ENCODE measurements at places on chromosomes 11 and 22.
A peak's percentile ranks its signal among the peaks of the same experiment; 100 is the strongest.

- DNase-seq = no peak
Observed at GRCh38 chr11:12152321-12152720, 41.9 kb downstream of the MICAL2 start.

DNA sequence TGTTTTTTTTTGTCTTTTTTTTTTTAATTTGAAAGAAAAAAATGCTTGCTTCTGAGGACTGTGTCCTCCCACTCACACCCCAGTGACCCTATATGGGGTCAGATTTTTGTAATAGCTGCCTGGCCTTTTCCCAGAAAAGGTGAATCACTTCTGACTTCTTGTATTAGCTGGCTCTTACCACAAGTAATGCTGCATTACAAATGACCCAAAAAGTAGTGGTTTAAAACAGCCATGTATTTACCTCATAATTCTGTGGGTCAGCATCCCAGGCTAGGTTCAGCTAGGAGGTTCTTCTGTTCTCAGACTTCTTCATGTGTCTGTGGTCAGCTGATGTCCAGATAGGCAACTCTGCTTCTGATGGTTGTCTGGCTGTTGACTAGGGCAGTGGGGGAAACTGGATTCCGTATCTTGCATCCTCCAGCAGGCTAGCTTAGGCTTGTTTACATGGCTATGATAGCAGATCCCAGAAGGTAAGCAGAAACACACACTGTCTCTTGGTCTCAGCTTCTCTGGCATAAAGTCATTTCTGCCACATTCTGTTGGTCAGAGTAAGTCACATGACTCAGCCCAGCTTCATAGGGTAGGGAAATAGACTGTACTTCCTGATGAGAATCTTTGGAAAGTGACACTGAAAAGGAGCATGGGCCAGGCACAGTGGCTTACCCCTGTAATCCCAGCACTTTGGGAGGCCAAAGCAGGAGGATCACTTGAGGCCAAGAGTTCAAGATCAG, 19.5 kb downstream of the LHFPL7 start:
- DNase-seq = no peak

DNA sequence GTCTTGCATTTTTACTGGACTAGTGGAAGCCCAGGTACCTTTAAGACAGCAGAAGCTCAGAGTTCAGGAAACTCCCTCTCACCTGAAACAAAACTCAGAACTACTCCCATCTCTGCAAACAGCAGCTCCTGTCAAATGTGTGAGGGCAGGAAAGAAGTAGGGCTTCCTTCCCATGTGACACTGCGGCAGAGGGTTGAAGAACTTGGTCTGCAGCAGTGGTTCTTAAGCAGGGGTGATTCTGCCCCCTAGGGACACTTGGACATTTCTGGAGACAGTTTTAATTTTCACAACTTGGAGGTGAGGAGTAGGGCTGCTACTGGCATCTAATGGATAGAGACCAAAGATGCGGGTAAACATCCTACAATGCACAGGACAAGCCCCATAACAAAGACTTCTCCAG, 63.4 kb downstream of the RCN1 start:
- DNase-seq = peak; percentile 43

DNA sequence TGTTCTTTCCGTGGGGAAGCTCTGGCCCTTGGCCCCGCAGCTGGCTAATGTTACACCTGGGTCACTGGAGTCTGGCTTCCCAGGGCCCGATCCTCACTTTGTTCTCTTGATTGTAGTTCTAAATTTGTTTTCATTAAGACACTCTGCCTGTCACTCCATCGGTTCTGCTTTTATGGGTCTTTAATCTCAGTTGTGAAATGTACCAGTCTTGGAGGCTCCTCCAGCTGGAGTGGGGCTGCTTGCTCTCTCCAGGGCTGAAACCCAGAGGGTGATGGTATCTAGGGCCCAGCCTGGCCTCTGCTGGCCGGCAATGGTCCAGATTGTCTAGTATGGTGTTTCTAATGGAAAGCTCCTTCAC, 352.9 kb downstream of the TENM4 start:
- DNase-seq = no peak

GRCh38 chr22:44582016-44582415, 84.0 kb upstream of the RTL6 start:
- DNase-seq = no peak

DNA sequence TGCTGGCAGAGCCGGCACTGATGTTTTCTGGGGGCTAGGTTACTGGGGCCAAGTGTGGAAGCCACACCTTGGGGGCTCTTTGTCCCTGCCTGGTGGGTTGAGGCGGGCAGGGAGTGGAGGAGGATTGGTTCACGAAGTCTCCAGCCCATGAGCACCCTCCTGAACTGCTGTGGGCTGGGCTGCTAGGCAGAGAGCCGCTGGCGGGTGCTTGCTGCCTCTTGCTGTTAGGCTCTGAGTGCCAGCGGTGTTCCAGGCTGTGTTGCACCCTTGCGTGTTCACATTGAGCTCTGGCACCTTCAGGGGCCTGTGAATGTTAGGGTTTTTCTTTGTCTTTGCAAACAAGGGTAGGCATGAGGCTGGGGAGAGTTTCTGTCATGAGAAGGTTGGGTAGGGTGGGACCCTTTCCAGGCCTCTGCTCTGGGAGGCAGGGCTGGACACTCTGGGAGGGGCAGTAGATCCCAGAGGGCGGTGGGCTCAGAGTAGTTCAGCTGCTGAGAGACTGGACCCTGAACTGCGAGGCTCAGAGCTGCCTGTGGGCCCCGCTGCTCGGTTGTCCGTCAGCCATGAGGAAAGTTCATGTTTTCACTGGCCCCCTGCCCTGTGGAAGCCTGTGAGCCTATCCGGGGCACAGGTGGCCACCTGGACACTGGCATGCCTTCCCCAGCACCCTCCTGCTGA, 24.0 kb upstream of the TMEM191C start:
- no peak for DNase-seq

- DNase-seq = no peak
Observed at GRCh38 chr22:19755145-19755710, 5.3 kb upstream of the TBX1 start.

DNA sequence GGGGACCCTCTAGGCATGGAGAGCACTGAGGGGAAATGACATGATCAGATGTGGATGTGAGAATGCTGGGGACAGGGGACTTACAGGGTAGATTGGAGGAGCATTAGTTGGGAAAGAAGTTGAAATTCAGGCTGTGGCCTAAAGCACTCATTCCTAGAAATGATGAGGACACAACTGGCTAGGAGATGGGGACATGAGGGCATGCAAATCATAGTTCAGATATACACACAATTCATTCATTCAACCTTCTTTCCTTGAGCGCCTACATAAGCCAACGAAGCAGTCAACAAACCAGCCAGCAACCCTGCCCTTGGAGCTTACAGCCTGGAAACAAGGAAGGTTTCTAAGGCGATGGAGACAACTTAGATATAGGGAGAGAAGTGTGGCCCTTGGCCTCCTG, 14.2 kb downstream of the CSF2RB start:
- no peak for DNase-seq

DNA sequence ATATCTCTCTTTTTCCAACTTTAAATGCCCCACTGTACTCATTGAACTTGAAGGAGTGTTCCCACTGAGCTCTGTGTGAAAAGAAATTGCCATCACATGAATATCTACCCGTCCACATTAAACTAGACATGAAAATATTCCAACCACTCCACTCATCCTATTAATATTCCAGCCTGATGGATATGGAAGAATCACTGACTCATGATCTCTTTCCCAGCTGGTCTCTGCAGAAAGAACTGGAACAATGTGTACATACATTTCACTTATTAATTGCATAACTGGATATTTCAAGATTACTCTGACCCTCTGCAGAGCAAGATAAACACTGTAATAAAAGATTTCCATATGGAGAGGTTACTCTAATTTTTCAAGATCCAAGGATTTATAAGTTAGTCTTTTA, 711.1 kb upstream of the LRRC4C start:
- DNase-seq = no peak

- no peak for DNase-seq
Observed at GRCh38 chr11:42674436-42674835, 637.4 kb upstream of the API5 start.

GRCh38 chr11:128046213-128046612, 541.1 kb downstream of the ETS1 start:
- no peak for DNase-seq

DNA sequence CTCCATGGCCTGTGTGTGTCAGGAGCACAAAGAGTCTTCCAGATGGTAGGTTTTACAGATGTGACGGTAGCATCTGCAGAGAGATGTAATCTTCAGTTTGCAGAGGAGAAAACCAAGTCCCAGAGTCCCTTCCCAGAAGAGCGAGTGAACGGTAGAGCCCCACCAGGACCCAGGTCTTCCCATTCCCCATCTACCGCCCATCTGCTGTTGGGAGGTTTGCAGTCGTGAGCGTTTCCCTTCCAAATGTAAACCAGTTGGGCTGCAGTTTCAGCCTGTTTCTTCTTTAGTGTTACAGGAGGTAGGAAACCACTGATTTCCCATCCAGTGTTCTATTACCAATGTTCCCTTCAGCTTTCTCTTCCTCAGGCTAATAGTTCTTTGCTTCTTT, 24.0 kb downstream of the PANX1 start:
- DNase-seq = no peak

GRCh38 chr11:78400116-78400515, 17.5 kb downstream of the GAB2 start:
- no peak for DNase-seq

DNA sequence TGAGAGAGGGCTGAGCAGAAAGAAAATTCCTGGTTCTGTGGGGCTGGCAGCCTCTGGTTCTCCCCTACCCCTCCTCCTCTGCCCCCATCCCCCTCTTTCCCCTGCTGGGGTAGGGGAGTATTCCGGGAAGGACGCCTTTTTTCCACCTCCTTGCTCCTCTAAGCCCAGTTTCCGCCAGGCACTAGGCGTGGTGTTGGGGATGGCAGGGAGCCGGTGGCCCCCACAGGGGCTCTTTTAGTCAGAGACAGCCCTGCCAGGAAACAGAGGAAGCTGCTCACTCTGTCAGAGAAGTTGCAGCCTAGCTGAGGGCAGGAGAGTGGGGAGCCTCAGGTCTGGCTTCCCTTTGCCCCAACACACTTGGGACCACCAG, 15.6 kb upstream of the ARHGEF17 start:
- DNase-seq = no peak

DNA sequence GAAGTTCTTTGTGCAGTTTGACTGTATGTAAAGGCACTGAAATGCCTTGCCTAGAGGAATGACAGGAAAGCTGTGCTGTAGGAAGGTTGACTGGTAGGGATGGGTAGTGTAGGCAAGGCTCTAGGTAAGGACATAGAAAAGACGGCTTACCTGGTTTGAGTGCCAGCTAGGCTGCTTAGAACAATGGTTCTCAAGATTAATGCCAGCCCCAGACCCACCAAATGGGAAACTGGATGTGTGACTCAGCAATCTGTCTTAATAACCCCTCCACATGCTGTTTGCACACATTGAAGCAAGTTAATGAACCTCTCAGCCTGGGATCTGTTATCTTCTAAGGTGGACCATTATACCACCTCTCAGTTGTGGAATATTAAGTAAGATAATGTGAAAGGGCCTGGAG, 3.7 kb downstream of the RPS3 start:
- no peak for DNase-seq

DNA sequence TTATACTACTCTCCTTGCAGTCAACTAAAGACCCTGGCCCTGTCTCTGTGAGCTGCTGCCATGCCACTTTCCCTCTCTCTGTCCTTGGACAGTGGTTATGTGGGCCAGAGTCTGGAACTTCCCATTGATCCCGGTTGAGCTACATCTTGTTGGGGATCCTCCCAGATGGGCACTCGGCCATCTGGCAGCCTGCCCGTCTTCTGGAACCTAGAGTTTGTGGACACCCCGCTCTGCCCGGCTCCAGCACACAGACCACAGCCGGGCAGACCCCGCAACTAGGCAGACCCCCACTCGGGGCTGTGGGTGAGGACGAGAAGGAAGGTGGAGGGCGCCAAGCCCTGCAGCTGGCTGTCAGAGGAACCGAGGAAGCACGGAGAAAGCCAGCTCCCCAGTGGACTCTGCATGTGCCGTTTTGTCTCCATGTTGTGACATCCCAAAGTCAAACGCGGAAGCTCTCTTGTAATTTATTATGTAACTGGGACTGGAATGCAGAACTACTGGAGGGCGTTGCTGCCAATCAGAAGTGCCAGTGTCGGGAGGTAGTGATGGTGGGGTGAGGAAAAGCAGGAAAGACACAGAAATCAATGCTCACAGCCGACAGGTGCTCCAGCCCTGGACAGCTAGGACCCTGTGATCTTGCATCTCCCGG, 207.7 kb downstream of the CEP164 start:
- DNase-seq = no peak

GRCh38 chr22:27100789-27101188, 443.4 kb downstream of the MIAT start:
- no peak for DNase-seq

DNA sequence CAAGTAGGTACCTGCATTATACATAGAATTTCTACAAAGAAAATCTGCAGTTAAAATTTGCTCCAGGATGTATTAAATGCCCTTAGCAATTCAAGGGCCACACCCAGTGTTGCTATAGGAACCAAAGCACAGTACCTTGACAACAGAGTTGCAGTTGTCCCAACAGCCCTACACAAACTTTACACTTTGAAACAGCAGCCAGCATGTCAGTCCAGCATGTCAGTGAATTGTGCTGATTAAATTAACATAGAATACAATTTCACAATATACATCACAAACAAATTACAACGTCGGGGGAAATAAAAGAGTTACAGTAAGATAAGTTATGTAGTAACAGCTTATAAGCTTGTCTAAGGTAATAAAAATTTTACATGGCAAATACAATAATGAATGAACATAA, 389.2 kb downstream of the SOX6 start:
- DNase-seq = no peak

DNA sequence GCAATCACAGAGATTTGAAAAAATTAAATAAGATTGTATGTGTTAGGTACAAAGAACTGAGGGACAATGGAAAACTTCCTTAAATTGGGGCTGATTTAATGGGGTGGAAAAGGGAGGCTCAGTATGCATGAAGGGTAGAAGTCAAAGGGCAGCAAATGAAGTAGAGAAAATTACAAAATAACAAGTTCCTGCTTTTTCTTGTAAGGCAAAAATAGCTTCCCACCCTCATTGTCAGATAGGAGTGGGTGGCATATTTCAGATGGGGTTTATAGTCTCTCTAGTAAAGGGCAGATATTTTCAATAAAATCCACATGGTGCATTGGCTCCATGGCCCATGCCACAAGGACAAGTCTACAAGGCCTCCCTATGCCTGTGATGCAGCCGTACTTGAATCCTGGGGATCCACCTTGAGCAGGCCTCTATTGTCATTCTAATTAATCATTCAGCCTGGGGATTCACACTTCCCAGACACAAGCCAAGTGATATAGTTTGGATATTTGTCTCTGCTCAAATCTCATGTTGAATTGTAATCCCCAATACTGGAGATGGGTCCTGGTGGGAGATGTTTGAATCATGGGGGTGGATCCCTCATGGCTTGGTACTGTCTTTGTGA, 36.7 kb upstream of the SESN3 start:
- DNase-seq = no peak

- no peak for DNase-seq
Observed at GRCh38 chr11:97964332-97965004, 1056.3 kb upstream of the CNTN5 start.

- no peak for DNase-seq
Observed at GRCh38 chr11:79670882-79671281, 230.1 kb upstream of the TENM4 start.

GRCh38 chr11:17609291-17610084, 62.4 kb downstream of the OTOG start:
- DNase-seq = no peak

Data from HFFc6 (cell line).